ENCODE measurements at places on chromosomes 5 and 9. TPM values are rescaled to one million over a fixed set of nuclear protein-coding genes. Genes with fewer than 3 reads are reported as not detected.

The DBH gene
- not detected for total RNA-seq

The PCDHGB6 gene
- 0.10 TPM for total RNA-seq

The OR13C5 gene
- total RNA-seq, result not detected

The RBM22 gene
- total RNA-seq, result 48.1 TPM

The SLC22A4 gene
- total RNA-seq, result 3.4 TPM

The ROPN1L gene
- total RNA-seq, result not detected

The EFCAB9 gene
- not detected for total RNA-seq

The LVRN gene
- total RNA-seq, result 0.03 TPM

The UBE2QL1 gene
- not detected for total RNA-seq

The BAAT gene
- total RNA-seq, result 0.03 TPM

The INSL6 gene
- total RNA-seq, result not detected

The SPACA9 gene
- total RNA-seq, result 5.5 TPM

The BRINP1 gene
- not detected for total RNA-seq

The C5orf58 gene
- 2.4 TPM for total RNA-seq

The C6 gene
- not detected for total RNA-seq

The TPPP gene
- 0.18 TPM for total RNA-seq

The RAB24 gene
- total RNA-seq, result 31.5 TPM

The ADAMTSL2 gene
- not detected for total RNA-seq

Measured in HT1080 (cell line).